Cortex of kidney (tissue), 1 donor: ENCODE measurements at places on chromosomes 6 and 20.

- no peak for DNase-seq
Measured at GRCh38 chr6:155939253-155939652, 483.6 kb upstream of the NOX3 start.

GRCh38 chr20:9475456-9475855 lies 38.9 kb upstream of the LAMP5 start:
- DNase-seq = no peak

DNA sequence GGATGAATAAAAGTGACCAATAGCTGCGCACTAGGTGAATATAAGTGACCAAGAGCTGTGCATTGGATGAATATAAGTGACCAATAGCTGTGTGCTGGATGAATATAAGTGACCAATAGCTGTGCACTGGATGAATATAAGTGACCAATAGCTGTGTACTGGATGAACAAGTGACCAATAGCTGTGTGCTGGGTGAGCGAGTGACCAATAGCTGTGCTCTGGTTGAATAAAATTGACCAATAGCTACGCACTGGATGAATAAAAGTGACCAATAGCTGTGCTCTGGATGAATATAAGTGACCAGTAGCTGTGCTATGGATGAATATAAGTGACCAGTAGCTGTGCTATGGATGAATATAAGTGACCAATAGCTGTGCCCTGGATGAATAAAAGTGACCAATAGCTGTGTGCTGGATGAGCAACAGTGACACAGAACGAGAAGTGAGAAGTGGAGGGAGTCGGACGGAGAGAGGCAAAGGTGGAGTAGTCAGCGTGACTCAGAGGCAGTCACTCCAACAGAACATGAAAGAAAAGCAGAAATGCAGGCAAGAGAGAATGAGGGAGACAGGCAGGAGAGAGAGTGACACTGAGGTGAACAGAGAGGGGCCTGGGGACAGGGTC lies 38.5 kb downstream of the RBM38 start:
- DNase-seq = no peak

- no peak for DNase-seq
Measured at GRCh38 chr6:75150685-75151412, 55.0 kb downstream of the COL12A1 start.

DNA sequence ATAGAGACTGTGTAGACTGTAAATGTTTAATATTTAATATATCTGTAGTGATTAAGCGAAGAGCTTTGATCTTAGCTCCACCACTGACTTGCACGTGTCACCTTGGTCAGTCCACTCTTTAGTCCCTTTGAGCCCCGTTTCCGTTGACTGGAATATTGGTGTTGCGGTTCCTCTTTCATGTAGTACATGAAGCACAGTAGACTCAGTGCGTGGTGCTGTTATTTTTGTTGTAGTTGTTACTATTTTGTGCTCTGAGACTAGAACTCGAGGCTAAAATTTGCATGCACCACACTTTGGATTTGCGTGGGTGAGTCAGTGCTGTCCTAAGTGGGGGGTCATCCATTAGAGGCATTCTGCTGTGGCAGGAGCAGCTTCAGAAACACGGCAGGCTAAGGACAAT lies 291.4 kb downstream of the QKI start:
- DNase-seq = no peak

- DNase-seq = no peak
Measured at GRCh38 chr6:139364302-139364981, 10.0 kb downstream of the CITED2 start.

GRCh38 chr6:163970846-163971564 lies 556.5 kb downstream of the QKI start:
- no peak for DNase-seq

DNA sequence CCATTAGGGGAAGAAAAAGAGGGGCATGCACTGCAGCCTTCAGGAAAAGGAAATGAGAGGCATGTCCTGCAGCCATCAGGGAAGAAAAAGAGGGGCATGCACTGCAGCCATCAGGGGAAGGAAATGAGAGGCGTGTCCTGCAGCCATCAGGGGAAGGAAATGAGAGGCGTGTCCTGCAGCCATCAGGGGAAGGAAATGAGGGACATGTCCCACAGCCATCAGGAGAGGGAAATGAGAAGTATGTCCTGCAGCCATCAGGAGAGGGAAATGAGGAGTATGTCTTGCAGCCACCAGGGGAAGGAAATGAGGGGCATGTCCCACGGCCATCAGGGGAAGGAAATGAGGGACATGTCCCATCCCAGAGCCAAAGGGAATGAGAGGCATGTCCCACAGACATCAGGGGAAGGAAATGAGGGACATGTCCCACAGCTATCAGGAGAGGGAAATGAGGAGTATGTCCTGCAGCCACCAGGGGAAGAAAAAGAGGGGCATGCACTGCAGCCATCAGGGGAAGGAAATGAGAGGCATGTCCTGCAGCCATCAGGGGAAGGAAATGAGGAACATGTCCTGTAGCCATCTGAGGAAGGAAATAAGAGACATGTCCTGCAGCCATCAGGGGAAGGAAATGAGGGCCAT lies 52.0 kb downstream of the PSMB1 start:
- no peak for DNase-seq

DNA sequence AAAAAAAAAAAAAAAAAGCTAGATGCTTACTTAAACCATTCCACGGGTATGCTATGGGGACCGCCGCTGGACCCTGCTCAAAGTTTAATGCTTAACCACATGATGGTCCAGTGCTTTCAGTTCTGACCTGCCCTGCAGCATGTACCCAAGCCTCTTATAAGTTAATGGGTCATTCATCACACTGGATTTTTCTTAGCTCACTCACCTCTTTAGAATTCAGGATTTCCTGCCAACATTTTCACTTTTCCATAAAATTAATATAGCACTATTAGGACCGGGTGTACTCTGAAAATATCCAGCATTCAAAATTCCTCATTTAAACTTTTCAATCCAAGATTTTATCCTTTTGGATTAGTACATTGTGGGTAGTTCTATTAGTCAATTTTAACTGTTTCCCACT lies 140.8 kb downstream of the ALDH8A1 start:
- no peak for DNase-seq

DNA sequence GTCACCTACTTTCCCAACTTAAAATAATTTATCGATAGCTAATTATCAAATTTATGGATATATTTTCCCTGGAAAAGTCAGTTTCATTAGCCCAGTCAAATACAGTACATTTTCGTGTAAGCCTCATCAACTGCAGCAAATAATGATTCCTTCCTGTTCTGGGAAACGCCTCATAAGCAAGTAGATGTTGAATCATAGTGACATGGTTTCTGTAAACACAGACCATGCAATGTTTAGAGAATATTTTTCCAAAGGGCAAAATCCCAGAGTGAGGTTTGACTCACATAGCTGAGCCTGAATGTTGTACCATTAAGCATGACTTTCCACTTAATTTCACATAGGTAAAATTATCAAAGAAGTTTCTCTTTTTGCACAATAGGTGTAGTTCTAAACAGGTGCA lies 16.7 kb upstream of the VNN1 start:
- no peak for DNase-seq

GRCh38 chr20:16846006-16846405 lies 97.8 kb downstream of the OTOR start:
- DNase-seq = no peak

DNA sequence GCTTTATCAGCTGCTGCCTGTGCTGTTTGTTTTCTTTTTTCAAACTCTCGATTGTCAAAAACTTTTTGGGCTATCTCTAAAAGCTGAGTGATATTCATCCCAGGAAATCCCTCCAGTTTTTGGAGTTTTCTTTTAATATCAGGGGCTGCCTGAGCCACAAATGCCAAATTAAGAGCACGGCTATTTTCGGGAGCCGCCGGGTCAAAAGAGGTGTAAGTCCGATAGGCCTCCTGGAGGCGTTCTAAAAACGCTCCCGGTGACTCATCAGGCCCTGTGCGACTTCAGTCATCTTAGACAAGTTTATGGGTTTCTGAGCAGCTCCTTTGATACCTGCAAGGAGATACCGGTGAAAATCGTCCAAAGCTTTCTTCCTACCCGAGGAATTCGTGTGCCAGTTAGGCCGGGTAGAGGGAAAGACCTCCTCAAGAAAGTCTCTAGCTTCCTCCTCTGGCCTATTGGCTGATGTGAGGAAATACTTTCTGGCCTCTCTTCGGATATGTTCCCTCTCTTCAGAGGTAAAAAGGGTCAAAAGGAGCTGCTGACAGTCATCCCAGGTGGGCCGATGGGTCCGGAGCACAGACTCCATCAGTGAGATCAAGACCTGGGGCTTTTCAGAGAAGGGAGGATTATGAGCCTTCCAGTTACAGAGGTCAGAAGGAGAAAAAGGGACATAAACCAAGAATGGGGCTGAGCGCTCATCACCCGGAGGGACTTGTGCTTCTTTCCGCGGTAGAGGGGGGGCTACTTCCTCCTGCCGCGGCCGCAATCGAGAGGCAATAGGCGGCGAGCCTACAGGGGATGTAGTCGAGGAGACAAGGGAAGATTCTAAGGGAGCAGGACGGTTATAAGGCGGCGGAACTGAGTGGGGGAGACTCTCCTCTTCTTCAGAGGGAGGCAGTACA lies 151.1 kb downstream of the TRIM27 start:
- DNase-seq = no peak

GRCh38 chr6:3273707-3274521 lies 15.2 kb downstream of the PSMG4 start:
- no peak for DNase-seq

- no peak for DNase-seq
Measured at GRCh38 chr6:122734529-122735395, 44.8 kb upstream of the FABP7 start.

GRCh38 chr20:14888134-14888533 lies 550.7 kb upstream of the FLRT3 start:
- no peak for DNase-seq

GRCh38 chr6:149064001-149064659 lies 253.4 kb upstream of the TAB2 start:
- DNase-seq = no peak

DNA sequence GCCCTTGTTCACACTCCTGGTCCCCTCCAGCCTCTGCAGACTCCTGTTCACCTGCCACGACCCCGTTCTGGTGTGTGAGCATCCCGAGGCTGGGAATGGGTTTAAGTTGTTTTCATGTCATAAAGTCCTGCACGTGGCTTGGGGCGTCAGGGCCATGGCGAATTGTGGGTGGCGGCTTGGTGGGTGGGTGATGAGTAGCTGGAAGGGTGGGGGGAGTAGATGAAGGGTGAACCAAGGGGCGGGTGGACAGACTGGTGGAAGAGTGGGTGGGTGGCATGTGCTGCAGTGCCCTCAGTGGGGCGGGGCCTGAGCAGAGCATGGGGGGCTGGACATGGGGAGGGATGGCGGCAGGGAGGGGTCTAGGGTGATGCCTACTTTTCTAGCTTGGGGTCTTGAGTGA lies 54.3 kb downstream of the DLGAP4 start:
- DNase-seq = no peak

DNA sequence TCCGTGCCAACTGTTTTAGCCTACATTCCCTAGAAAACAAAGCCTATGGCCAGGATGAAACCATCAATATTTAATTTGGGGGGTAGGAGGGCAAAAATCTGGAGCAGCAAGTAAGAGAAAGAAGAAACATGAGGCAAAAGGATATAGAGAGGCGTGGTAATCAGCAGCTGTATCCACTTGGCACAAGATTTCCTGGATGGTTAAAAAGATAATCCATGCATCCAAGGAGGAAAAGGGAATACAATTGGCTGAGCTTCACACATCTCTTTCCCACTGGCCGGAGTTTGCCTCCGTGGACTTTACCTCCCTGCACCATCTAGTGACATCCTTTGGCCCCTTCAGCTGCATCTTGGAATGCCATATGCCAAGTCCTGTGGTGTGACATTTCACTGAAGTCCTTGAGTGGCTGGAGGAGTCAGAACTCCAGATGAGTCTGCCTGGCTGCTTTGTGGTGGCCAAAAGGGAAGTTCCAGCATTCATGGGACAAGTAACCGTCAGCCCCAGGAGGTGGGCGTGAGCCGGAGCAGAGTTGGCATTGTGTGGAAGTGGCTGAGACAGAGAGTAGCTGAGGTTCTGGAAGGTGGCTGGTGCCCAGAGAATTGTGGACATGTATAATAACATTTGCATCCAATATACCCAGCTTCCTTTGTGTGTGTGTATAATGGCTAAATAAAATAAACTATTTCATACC lies 13.7 kb upstream of the TMX4 start:
- no peak for DNase-seq

- no peak for DNase-seq
Measured at GRCh38 chr6:11367638-11368199, 135.3 kb upstream of the NEDD9 start.

- no peak for DNase-seq
Measured at GRCh38 chr6:12039540-12040459, 27.7 kb downstream of the HIVEP1 start.

- no peak for DNase-seq
Measured at GRCh38 chr6:64988148-64988547, 718.9 kb downstream of the EYS start.

DNA sequence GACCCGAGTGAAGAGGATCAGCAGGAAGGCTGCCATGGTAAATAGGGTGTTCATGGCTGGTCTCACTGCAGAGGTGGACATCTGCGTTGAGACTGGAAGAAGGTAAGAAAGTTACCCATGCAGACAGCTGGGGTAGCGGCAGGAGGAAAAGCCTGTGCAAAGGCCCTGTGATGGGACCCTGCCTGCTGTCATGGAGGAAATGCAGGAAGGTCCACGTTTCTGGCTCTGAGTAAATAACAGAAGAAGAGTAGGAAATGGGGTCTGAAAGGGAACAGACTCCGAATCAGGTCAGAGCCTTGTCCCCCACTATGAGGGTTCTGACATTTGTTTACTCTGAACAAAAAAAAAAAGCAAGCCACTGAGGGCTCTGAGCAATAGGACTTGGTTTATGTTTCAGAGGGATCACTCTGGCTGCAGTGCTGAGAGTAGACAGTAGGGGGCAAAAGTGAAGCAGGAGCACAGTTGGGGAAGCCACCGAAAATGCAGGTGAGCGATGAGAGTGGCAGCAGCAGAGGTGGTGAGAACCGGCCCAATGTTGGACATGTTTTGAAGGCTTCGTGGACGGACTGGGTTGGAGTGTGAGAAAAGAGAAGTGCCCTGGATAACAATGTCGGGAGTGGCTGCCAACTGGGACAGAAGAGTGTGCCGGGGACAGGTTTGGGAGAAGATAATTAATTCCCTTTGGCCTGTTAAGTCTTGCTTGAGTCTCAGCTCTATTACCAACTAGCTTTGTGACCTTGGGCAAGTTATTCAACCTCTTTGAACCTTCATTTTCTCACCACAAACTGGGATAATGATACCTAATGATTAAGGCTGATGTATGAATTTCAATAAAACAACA lies 57.9 kb upstream of the MAP7 start:
- no peak for DNase-seq

GRCh38 chr20:38227420-38228360 lies 32.8 kb downstream of the KIAA1755 start:
- DNase-seq = no peak

DNA sequence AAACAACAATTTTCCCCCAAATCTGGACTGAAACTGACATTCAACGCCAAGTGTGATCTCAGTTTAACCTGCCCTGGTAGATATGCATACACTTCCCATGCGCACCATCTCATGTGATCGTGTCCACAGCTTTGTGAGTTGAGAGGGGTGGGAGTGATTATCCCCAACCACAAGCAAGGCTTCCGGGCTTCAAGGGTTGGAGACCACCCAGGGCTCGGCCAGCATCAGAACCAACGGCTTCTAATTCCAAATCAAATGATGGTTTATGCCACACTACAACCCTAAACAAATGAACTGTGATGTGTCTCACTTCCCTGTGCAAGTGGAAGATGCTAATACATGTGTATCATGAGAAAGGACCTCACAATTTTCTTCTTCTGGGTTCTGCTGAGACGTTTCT lies 515 bp upstream of the TGM3 start:
- DNase-seq = no peak
